ENCODE measurements at places on chromosomes 2 and 18.

- peak; percentile 34 for DNase-seq
These were observed 146.4 kb downstream of the FTCDNL1 start for GRCh38 chr2:199704358-199705238.

- DNase-seq: peak; percentile 8
These were observed 672.2 kb downstream of the BCL11A start for GRCh38 chr2:59881218-59881617.

DNA sequence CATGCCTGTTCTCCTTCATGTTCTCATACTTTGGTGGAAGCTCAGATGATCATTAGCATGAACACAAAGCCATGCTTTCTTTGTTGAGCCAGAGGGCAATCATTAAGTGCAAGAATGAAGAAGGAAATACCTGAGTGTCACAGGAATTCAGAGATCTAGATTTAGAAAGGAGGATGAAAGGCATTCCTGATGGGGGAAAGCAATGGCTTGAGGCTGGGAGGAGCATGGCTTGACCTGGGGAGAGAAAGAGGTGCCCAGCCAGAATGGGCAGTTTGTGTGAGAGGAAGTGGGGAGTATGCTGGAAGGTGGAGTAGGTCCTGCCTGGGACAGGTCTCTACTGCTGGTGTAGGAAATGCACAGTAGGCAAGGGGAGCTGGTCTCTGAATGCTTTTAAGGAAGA is 35.1 kb downstream of the SLC4A3 start:
- no peak for DNase-seq

GRCh38 chr2:164694275-164694695 is 73.0 kb upstream of the GRB14 start:
- DNase-seq: no peak

DNA sequence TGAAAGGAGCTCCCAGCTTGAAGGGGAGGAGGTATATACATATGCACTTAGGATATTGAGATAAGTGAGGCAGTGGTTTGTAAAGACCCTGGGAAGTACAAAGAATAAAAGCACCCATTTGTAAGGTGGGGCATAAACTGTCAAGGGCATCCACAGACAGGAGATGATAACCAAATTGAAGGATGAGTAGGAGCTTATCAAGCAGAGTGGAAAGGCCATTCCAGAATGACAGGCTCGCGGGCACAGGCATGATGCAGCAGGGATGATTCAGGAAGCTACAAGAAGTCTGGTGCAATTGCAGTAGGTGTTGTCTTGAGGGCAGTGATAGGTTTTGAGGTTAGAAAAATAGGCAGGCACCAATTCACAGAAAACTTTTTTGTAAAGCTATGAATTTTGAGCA is 504.8 kb downstream of the PIK3C3 start:
- no peak for DNase-seq

DNA sequence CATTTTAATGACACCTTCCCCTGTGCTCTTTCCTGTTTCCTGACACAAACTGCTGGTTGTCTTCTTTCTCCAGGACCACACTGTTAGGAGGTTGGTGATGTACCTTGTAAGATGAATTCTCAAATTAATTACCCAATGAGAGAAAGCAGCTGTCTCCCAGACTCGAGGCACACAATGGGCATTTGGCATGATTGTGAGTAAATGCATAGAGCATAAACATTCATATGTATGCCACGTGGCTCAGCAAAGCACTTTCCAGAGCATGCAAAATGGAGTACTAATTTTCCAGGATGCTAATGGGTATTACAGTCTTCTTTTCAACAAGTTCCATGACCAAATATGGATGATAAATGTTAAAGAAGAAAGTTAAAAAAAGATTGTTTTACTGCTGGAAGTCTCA is 235.2 kb upstream of the KLHL29 start:
- no peak for DNase-seq

- DNase-seq: no peak
These were observed 155.8 kb upstream of the TANK start for GRCh38 chr2:161004379-161004778.

GRCh38 chr2:120867290-120868241 is 131.9 kb downstream of the GLI2 start:
- peak; percentile 69 for DNase-seq

- DNase-seq: no peak
These were observed 150.8 kb downstream of the PXDN start for GRCh38 chr2:1593371-1594122.

DNA sequence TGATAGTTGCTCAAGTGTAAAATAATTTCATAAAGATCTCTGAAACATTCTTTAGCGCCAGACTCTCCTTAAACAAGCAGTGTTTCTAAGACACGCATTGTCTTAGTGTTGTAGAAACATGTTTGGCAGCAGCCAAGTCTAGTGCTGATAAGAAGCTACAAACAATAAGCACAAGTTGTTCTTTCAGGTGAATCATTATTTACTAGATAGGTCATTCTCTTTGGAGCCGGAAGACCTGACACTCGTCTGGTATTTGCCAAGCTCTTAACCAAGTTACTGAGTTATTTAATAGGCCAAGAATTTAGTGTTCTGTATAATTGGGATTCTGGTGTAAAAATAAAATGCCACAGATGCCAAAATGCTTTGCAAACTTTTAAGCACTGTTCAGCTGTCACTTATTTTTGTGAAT is 852.1 kb downstream of the CPS1 start:
- DNase-seq: no peak

DNA sequence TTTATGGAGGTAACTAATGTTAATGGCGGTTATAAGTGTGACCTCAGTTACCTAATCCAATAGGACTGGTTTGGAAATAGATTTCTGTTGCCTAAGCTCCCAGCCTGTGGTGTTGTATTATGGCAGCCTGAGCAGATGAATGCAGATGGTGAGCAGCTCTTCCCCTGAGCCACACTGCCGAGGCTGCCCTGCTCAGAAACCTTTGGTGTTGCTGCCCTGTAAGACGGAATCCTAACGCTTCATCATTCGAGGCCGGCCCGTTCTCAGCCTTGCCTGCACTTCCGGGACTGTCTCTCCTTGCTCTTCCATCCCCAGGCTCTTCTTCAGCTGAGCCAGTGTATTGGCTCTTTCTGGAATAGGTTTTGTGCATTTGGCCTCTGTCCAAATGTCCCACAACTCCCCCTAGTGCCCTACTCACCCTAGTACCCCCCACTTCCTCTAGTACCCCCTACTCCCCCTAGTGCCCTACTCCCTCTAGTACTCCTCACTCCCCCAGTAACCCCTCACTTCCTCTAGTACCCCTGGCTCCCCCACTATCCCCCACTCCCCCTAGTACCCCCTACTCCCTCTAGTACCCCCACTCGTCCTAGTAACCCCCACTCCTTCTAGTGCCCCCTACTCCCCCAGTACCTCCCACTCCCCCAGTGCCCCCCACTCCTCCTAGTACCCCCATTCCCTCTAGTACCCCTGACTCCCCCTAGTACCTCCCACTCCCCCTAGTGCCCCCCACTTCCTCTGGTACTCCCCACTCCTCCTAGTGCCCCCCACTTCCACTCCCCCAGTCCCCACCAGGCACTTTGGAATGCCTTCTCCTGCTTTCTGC is 106.0 kb upstream of the TAF1B start:
- peak; percentile 25 for DNase-seq

DNA sequence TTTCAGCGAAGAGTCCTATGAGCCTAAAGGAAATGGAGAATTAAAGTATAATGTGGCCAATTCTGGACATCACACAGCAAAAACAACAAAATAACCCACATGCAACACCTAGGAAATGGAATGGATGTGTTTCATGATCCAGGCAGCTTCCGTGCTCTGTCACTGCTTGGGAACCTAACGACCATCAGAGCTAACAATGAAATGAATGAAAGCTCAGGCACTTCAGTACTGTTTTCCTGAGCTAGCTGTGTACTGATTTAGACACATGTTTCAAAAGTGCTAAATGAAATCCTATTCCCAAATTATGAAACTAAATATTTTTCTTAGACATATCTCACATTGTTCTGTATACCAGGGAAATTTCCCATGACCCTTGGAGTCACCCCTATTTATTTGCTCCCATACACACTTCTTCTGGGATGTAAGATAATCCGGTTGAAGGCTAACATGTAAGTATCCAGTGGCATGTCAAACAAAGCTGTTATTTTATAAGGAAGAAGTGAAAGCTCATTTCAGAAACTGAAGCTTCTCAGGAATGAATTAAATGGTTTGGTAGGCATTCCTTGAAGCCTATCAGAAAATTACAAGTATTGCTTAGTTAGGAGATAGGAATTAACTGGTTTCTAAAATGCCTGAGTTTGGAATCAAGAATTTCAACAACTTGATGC is 108.5 kb upstream of the RND3 start:
- DNase-seq: peak; percentile 51

DNA sequence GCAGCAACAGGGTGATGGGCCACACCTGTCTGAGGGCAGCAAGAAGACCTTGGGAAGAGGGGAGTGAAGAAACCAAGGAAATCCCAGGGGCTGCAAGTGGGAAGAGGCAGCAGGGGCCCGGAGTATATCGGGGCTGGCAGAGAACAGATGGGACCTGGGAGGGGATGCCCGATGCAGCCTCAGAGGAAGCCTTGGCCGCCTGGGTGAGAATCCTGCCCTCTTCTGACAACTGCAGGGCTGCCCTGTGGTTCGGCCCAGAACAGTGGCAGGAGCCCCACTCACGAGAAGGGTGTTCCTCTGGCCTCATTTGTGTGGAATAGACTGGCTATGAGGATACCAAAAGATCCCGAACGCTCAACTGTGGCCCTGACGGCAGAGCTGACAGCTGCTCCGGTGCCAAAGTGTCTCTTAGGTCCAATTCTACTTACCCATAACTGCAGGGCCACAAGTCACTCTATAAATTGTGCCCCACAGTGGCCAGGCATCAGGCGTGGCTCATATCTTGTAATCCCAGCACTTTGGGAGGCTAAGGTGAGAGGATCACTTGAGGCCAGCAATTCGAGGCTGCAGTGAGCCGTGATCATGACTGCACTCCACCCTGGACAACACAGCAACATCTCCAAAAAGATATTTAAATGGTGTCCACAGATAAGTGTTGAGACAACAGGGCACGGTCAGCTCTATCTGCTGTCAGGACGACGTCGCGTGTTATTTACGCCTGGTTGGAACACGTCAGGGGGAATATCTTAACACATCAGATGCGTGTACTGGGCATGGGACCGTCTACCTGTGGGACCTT is 23.6 kb upstream of the ID2 start:
- DNase-seq: no peak

GRCh38 chr2:54247115-54247514 is 8.9 kb downstream of the TSPYL6 start:
- DNase-seq: no peak

DNA sequence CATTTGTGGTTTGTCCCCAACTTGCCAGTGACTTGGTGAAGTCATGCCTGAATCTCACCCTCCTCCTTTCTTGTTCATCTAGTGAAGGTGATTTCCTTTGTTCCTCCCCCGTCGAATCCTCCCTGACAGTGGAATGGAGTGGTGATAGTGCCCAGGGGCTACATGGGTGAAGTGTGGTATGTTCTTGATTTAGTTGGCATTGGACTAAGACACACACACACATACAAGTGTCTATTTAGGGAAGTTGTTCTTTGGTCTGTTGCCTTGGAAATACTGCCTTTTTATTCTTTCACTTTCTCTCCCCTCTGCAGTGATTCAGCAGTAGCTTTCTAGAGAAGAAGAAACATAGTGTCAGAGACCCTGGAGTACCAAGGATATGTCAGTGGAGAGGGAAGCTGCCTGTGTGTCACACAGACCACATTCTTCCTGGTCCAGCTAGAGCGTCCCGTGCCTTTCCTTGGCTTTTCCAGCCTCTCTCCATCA is 10.9 kb downstream of the INPP4A start:
- no peak for DNase-seq

DNA sequence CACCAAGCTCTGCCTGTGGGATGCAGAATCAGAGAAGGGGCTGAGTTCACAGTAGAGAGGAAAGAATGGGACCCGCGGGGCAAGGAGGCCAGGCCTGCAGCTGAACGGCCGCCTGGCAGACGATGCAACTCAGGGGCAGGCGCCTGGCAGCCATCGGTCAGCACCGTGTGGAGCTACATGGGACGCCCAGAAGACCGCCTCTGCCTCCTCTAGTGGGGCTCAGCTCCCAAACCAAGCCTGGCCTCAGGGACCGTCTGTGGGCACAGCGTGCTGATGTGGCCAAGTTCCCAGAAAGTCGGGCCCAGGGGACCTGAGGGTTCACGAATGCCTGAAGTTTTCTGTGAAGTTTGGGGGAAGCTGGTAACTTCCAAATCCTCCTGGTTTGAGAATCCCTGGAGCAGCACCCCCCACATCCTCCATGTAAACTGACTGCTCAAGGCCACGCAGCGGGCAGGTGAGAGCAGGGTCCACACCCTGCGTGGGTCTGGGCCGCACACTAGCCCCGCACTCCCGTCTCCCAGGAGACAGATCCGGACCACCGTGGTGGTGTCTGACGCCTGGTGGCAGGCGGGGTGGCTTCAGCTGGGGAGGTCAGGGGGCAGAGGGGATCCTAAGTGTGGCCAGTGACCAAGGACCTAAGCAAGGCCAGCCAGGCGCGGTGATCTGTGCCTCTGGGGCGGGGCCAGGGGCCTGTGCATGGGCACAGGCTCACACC is 14.6 kb downstream of the SNORC start:
- no peak for DNase-seq

GRCh38 chr18:65587491-65587890 is 163.3 kb upstream of the CDH7 start:
- no peak for DNase-seq

DNA sequence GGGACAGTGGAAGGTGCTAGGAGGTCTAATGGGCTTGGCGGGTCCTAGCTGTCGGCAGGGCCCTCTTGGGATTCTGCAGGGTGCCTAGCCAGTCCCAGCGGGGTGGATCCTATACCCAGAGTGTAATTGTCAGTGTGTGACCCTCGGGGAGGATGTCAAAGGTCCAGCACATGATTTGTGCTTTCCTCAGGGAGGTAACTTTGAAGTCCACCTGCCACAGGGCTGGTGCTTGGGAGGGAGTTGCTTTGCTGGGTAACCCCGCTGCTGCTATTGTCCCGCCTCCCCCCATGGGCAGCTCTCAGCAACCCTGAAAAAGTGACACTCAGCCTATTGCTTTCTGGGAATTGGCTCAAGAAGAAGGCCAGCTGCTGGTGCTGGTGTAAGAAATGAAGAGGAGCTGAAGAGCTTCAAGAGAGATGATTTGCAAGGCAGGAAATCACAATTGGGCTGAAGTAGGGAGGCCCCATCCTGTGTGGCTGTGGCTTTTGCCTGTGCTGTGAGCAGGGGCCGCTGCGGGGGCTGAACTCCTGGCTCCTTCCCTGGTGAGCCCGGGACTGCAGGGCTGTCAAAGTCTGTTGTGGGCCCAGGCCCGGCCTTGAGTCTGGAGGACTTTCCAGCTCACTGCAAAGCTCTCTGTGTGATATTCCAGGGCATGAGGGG is 36.4 kb downstream of the EMILIN2 start:
- DNase-seq: no peak

GRCh38 chr2:101657787-101658186 is 39.7 kb upstream of the MAP4K4 start:
- DNase-seq: no peak

GRCh38 chr2:189933911-189934399 is 128.6 kb downstream of the MSTN start:
- no peak for DNase-seq

DNA sequence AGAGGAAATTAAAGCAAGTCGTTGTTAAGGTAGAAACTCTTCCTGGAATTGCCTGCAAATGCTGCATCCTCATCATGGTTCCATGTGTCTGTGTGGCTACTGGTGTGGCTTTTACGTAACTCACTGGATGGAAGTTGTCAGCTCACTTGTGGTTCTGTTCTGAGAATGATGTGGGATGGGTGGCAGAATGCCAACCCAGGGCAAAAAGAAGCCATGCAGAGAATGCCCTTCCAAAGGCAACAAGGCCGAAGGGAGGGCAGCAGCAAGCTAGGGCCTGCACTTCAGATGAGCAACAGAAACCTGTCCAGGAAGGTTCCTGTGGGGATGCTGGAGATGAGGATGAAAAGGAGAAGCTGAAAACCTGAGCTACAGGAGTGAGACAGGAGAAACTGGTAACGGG is 10.4 kb upstream of the NAPG start:
- no peak for DNase-seq
